ENCODE measurements at places on chromosomes 16 and 17.

- DNase-seq = no peak
Measured at GRCh38 chr17:69944406-69944805, 130.6 kb upstream of the KCNJ16 start.

DNA sequence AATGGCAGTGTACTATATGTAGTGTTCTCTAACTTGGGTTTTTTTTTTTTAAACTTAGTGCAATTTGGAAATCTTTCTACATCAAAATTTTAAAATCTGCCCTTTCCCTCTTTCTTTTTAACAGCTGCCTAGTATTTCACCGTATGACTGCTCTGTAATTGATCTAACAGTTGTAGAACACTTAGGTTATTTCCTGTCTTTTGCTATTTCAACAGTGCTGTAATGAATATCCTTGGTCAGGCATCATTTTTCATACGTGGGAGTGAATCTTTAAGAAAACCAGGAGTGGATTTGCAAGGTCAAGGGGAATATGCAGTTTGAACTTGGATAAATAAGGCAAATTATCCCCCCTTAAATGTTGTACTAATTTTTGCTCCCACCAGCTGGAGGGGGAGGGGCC, 3.8 kb downstream of the NLRC5 start:
- DNase-seq = no peak

GRCh38 chr17:15966183-15966878, 21.4 kb downstream of the ADORA2B start:
- no peak for DNase-seq

DNA sequence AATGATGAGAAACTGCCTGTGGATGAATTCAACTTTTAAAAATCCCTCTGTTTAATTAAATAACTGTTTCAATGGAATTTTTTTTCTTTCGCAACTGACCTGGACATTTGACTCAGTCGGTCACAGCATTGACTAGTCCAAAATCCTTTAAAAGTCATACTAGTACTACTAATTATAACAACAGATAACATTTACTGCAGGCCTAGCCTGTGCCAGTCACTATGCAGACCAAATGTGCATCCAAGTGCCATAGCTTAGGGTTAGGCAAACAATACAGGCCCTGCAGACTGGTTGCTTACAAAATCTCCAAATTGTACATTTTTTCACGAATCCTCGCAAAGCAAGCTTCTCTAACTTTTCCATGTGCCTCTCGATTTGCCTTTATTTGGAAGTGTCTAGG, 56.6 kb downstream of the MYOCD start:
- DNase-seq = no peak

DNA sequence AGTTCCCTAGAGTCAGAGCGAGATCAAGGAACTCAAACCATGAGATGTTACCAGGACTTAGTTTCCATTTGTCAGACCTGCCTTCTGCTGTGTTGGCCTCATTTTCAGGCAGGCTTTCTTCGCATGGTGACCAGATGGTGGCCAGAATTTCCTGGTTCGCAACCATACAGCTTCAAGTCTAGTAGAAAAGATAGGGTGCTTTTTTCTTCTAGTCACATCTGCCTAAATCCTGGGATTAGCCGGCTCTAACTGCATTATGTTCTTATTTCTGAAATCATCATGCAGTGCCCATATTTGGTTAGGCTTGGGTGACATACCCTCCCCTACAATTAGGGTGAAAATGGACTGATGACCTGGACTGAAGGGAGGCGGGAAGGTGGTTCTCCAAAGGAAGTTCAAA, 131.5 kb downstream of the SHISA9 start:
- DNase-seq = no peak

Measured in activated T-helper 1 cell treated with Interleukin-2 at 50 U/mL for 16 hours (primary cell).